Calu3 (cell line): ENCODE measurements at places on chromosomes 5 and 9. TPM values are rescaled to one million over a fixed set of nuclear protein-coding genes. Genes with fewer than 3 reads are reported as not detected.

Gene FAM169A
- 13.4 and 14.1 TPM in 2 replicates for total RNA-seq

Gene CA9
- 0.64 and 0.76 TPM in 2 replicates for total RNA-seq

Gene PLCXD3
- not detected in 2 replicates for total RNA-seq

Gene ACOT12
- total RNA-seq = 0.87 TPM in 1 of 2 replicates, not detected in the other

Gene QRFP
- total RNA-seq = not detected in 2 replicates

Gene MED27
- total RNA-seq = 17.0 and 19.3 TPM in 2 replicates

Gene ERAP2
- total RNA-seq = 67.7 TPM in 2 replicates

Gene C9orf72
- 8.0 and 9.7 TPM in 2 replicates for total RNA-seq

DNA sequence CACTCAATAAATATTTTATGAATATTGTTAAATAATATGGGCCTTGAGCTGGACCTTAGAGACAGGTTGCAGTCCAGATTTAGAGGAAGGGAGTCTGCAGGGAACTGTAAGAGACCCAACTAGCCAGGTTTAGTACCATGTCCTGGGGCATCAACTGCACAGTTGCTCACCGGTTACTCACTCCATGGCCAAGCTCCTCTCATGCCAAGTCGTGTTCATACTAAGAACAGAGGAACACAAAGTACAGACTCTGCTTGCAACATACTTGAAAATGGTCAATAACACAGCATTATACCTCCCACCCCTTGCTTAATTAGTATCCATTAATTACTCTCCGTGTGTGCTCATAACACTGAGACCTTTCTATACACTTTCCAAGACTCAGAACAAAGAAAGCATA lies 317.6 kb upstream of the PIK3R1 start:
- H3K27me3 ChIP-seq = no peaks in the 10 kb centered on the region
- no peak overlapping the region for H3K4me3 ChIP-seq
- H3K27ac ChIP-seq = no peak overlapping the region
- no peak for DNase-seq

DNA sequence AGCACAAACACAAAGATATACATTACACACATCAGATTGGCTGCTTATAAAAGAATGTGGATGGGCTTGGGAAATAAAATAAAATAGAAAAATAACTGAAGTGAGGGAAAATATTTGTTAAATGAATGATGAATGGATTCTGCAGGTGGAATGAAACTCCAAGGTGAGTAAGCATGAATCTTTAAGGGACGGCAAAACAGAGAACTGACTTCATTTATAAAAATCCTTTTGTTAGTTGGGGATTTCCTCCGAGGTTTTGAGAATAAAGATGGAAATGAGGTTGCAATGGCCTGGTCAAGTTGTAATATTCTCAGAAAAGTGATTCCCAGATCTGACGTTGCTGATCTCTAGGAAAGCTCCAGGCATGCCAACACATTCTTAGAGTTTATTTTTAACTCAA lies 20.9 kb upstream of the SEMA6A start:
- DNase-seq = no peak
- no peaks in the 10 kb centered on the region for H3K36me3 ChIP-seq
- no peak overlapping the region for H3K27ac ChIP-seq
- no peaks in the 10 kb centered on the region for H3K27me3 ChIP-seq
- H3K4me1 ChIP-seq = no peaks in the 10 kb centered on the region

- H3K27me3 ChIP-seq = no peaks in the 10 kb centered on the region
- H3K36me3 ChIP-seq = peaks cover 5% of the 10 kb centered on the region
- DNase-seq = no peak
- H3K4me3 ChIP-seq = no peak overlapping the region
- H3K27ac ChIP-seq = no peak overlapping the region
Measured at GRCh38 chr9:86275962-86276361, 6.4 kb downstream of the ISCA1 start.

- peak overlapping the region; percentile 66 for H3K4me3 ChIP-seq
- no peaks in the 10 kb centered on the region for H3K27me3 ChIP-seq
- peak; percentile 24 for DNase-seq
- H3K36me3 ChIP-seq = peaks cover 10% of the 10 kb centered on the region
Measured at GRCh38 chr9:86062845-86063693, 36.3 kb downstream of the GOLM1 start.

GRCh38 chr5:137622850-137623249 lies 113.0 kb downstream of the KLHL3 start:
- peaks cover 13% of the 10 kb centered on the region for H3K4me1 ChIP-seq
- no peaks in the 10 kb centered on the region for H3K27me3 ChIP-seq
- no peak overlapping the region for H3K27ac ChIP-seq
- H3K36me3 ChIP-seq = no peaks in the 10 kb centered on the region
- DNase-seq = no peak

- H3K27ac ChIP-seq = no peak overlapping the region
- H3K4me1 ChIP-seq = peaks cover 12% of the 10 kb centered on the region
- H3K27me3 ChIP-seq = no peaks in the 10 kb centered on the region
- H3K36me3 ChIP-seq = no peaks in the 10 kb centered on the region
- no peak overlapping the region for H3K4me3 ChIP-seq
Measured at GRCh38 chr5:154422298-154422697, 23.5 kb upstream of the SAP30L start.

- peak; percentile 24 for DNase-seq
- H3K27ac ChIP-seq = no peak overlapping the region
- peaks cover 76% of the 10 kb centered on the region for H3K27me3 ChIP-seq
- peaks cover 12% of the 10 kb centered on the region for H3K4me1 ChIP-seq
- H3K4me3 ChIP-seq = no peak overlapping the region
Measured at GRCh38 chr5:957748-958485, 50.7 kb upstream of the NKD2 start.

- H3K4me1 ChIP-seq = no peaks in the 10 kb centered on the region
- H3K36me3 ChIP-seq = no peaks in the 10 kb centered on the region
- no peak for DNase-seq
- peaks cover 41% of the 10 kb centered on the region for H3K27me3 ChIP-seq
- H3K4me3 ChIP-seq = no peak overlapping the region
Measured at GRCh38 chr5:1857256-1857600, 25.5 kb downstream of the IRX4 start.

DNA sequence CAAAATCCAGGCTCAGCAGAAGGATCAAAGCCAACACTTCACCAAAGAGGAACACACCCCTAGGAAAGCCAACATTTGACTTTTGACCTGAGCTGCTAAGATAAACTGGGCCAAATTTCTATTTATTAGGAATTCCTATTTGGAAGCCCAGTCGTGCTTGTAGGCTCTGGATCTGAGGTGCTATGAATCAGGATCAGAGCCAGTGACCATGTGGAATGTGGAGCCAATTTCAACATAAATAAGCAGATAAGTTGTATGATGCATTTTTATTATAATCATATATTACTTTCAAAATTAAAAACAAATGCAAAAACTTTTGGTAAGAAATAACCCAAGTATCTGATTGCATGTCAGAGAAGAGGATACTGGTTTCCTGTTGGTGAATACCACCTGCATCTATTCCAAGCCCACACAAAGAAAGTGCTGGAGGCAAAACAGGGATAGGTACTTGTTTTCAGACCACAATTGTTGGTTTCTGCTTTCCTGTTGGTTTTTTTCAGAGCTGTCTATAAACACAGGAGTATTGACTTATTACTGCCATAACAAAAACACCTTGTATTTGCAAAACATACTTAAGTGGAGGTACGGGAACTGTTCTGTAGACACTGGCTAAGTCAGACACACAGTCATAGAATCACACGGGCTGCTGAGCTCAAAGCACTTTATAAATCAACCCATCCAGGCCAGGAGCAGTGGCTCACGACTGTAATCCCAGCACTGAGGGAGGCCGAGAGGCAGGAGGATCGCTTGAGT lies 52.8 kb downstream of the ARL15 start:
- H3K27ac ChIP-seq = no peak overlapping the region
- no peak for DNase-seq
- H3K27me3 ChIP-seq = no peaks in the 10 kb centered on the region

DNA sequence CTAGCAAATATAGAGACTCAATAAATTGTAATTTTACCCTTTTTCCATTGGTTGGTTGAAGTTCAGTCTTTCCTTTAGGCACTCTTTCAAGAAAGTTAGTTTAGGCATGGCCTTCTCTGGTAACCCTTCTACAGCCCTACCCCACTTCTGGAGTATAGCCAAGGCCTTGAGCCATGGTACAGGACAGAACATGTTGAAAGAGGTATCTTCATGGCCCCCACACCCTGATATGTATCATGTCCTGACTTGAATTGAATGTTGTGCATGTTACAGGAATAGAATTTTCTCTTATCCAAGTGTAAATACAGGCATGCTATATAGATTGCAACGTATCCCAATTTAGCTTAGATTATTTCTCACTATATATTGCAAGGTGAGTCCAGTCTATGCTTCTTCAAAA lies 175.6 kb downstream of the CD180 start:
- H3K27ac ChIP-seq = no peak overlapping the region
- H3K4me1 ChIP-seq = no peaks in the 10 kb centered on the region
- H3K4me3 ChIP-seq = no peak overlapping the region
- H3K36me3 ChIP-seq = no peaks in the 10 kb centered on the region

DNA sequence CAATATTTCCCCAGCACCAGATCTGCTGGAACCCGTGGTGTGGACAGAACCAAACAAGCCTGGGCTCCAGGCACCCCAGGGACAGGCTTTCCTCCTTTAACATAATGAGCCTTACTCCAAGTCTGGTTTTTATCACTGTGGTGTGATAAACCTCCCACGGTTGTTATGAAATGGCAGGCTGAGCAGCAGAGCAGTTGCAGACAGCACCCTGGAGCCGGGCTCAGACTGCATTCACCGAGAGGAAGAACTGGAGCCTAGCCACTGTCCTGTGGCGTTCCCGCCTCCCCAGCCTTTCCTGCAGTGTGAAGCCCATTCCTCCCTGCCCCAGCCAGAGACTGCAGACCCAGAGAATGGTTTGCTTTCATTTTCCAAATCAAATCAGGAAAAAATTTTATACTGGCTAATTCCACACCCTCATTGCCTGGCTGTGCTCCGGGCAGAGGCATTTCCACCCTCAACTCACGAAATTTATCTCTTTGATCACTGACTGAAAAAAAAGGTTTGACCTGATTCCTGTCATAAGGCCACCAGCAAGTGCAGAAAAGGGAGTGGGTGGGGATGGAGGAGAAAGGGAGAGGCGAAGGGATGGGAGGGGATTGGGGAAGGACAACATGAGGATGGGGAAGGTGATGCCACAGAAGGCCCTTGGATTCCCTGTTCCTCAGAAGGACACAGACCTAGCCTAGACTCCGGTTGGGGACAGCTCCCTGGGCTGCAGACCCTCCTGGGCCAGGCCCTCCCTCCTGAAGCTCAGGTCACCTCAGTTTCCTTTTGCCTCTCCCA lies 18.9 kb downstream of the IPPK start:
- H3K36me3 ChIP-seq = peaks cover 17% of the 10 kb centered on the region
- H3K27ac ChIP-seq = no peak overlapping the region
- H3K4me3 ChIP-seq = no peak overlapping the region
- no peaks in the 10 kb centered on the region for H3K27me3 ChIP-seq
- DNase-seq = no peak

GRCh38 chr9:92191801-92192200 lies 76.6 kb upstream of the SPTLC1 start:
- DNase-seq = no peak
- no peaks in the 10 kb centered on the region for H3K4me1 ChIP-seq
- H3K27me3 ChIP-seq = peaks cover 14% of the 10 kb centered on the region
- H3K4me3 ChIP-seq = no peak overlapping the region

GRCh38 chr9:97567182-97567893 lies 65.8 kb downstream of the TSTD2 start:
- H3K27ac ChIP-seq = no peak overlapping the region
- DNase-seq = no peak
- no peaks in the 10 kb centered on the region for H3K4me1 ChIP-seq

DNA sequence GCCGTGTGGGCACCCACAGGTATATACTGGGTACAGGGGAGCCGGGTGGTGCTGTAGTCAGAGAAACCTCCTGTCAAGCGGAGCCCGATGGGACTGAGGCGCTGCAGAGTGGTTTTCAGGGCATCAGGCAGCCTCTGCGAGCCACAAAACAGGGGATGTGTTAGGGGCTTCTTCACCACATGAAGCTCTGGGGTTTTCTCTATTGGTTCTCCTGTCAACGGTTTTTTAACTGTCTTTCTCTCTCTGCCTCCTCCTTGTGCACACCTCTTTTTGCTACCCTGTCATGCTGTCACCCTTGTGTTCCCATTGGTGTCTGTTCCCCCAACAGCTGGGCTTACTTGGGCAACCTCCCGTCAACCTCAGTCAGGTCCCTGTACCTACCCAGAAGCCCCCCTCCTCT lies 19.9 kb downstream of the RALGPS1 start:
- H3K4me1 ChIP-seq = peaks cover 3% of the 10 kb centered on the region
- H3K36me3 ChIP-seq = no peaks in the 10 kb centered on the region
- H3K4me3 ChIP-seq = no peak overlapping the region

DNA sequence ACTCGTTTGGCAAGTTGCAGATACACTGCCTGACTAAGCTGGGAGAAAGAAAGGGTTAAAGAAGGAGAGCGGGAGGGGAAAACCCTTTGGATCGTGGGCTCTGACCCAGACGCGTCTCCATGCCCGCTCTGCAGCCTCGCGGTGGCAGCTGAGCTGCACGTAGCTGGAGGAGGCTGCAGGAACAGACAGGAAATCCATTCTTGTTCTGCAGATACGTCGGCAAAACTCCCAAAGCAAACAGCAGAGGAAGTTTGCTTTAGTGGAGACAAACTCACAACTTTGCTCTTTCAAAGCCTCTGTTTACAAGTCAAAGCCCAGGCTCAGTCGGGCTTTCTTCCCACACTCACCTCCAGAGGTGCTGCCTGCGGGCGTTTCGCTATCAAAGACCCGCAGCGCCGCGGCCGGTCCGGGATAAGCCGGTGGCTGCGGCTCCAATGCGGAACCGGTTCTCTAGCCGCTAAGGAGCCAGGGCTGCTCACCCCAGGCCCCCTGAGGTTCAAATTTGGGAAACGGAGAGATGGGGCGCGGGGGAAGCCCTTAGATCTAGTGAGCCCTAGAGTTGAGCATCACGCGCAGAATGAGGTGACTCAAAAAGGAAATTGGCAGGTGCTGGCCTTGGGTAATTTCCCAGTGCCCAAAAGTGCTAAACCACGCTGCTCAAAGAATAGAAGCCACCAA lies 60.7 kb downstream of the MAT2B start:
- no peaks in the 10 kb centered on the region for H3K36me3 ChIP-seq
- no peaks in the 10 kb centered on the region for H3K4me1 ChIP-seq
- DNase-seq = peak; percentile 44
- peak overlapping the region; percentile 64 for H3K4me3 ChIP-seq
- peaks cover 82% of the 10 kb centered on the region for H3K27me3 ChIP-seq

DNA sequence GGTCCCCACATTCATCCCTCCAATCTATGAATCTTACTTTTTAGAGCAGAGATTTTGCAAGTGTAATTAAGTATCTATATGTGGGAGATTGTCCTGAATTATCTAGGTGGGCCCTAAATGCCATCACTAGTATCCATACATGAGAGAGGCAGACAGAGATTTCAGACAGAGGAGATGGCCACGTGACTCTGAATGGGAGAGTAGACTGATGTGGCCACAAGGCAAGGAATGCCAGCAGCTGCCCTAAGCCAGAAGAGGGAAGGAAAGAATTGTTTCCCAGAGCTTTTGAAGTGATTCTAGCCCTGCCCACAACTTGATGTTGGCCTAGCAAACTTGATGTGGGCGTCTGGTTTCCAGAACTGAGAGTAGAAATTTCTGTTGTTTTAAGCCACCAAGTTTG lies 90.1 kb upstream of the PCAT7 start:
- H3K36me3 ChIP-seq = peaks cover 6% of the 10 kb centered on the region
- H3K4me3 ChIP-seq = no peak overlapping the region
- H3K4me1 ChIP-seq = no peaks in the 10 kb centered on the region
- no peak for DNase-seq

- peak overlapping the region; percentile 81 for H3K27ac ChIP-seq
- peaks cover 17% of the 10 kb centered on the region for H3K36me3 ChIP-seq
- peak; percentile 93 for DNase-seq
- no peaks in the 10 kb centered on the region for H3K27me3 ChIP-seq
- peak overlapping the region; percentile 6 for H3K4me3 ChIP-seq
Measured at GRCh38 chr5:149439899-149440542, 60.9 kb upstream of the IL17B start.
